ENCODE measurements at places on chromosomes 13 and 19.

- DNase-seq, result no peak
These were observed 31.2 kb upstream of the EPHX3 start for GRCh38 chr19:15263361-15263985.

DNA sequence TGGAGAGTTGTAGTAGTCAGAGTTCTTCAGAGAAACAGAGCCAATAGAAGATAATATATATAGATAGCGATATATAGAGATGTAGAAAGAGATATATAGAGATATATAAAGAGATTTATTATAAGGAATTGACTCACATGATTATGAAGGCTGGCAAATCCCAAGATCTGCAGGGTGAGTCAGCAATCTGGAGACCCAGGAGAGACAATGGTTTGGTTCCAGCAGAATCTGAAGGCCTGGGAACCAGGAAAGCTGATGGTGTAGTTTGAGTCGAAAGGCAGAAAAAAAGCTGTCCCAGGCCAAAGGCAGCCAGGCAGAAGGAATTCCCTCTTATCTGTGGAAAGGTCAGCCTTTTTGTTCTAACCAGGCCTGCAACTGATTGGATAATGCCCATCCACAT is 194.1 kb downstream of the NUFIP1 start:
- DNase-seq, result no peak

- DNase-seq, result no peak
These were observed 7.2 kb upstream of the KATNAL1 start for GRCh38 chr13:30314562-30314961.

DNA sequence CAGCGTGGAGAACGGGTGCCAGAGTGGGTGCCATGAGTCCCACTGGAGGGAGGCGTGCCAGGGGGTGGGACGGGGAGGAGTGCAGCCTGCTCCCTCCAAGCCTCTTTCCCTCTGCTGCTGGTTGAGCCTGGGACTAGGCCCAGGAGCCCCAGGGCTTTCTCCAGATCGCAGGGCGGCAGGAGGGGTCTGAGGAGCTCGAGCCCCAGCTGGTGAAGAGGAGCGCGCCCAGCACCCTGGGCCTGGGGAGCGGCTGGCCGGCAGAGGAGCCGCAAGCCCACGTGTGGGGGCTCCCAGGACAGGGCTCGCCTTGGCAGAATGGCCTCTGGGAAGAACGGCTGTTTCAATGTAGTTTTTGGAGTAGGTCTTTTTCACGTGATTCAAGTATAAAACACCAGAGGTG is 12.2 kb upstream of the DCUN1D2 start:
- DNase-seq, result no peak

DNA sequence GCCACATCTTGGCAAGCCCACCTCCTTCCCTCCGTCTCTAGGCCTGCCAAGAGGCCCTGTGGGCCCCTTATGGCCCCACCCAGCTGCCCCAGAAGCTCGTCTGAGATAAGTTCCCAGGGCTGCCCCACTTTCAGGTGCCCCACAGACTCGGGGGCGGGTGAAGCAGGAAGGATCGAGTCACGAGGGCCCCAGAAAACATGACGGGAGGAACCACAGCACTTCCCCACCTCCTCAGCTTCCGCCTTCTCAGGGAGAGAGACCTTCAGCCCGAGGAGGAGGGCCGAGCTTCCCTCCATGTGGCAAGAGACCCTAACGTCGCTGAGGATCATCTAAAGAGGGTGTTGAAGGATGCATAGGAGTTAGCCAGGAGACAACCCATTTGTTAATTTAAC is 4.5 kb upstream of the IL12RB1 start:
- DNase-seq, result peak; percentile 86

- DNase-seq, result no peak
These were observed 12.8 kb downstream of the ANKRD27 start for GRCh38 chr19:32662186-32662585.

DNA sequence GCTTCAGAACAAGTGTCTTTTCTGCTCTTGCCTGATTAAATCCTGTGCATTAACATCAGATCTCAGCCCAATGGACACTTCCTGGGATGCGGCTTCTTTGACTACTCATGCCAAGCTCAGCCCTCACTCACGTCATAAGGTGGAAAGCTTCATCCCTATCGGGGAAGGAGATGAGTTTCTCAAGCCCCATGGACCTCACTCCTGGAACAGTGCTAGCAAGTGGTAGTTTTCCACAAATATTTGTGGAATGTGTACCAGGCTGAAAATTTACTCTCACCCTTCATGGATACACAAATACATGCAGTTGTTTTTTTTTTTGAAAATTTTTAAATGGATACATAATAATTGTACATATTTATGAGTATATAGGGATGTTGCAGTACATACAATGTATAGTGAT is 34.6 kb upstream of the FARP1 start:
- DNase-seq, result no peak

GRCh38 chr13:71866335-71867130 is 471 bp downstream of the DACH1 start:
- DNase-seq, result no peak

DNA sequence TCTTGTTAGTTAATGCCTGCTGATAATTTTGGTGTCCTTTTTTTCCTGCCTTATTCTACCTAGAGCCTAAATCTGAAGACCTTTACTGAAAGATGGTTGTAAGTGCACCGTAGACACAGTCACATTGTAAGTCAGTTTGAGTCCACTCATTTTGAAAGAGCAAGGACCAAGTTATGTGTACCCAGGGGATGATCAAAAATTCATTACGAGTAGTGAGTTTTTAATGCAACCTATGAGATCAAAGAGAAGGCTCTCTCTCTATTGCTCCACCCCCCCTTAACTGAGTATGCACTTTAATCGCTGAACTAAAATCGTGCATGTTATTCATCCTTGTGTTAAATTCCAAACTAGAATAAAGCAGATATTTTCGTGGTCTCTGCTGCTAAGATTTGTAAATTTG is 1.8 kb downstream of the RAP2A start:
- DNase-seq, result no peak

DNA sequence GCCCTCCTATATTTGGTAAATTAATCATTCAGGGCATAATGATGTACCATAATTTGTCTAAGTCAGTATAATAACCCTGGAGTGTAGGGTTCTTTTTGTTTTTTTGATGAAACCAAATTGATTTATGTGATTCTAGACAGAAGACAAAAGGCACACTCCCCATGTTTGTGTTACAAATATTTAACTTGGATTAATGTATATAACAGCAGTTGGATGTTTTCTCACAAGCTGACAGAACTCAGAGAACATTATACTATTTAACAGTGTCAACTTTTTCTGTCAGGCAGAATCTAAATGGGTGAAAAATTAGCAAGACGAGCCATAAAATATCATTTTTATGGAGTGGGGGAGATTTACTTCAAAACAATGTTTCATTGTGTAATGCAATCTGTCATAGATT is 15.2 kb downstream of the CBY2 start:
- DNase-seq, result no peak

DNA sequence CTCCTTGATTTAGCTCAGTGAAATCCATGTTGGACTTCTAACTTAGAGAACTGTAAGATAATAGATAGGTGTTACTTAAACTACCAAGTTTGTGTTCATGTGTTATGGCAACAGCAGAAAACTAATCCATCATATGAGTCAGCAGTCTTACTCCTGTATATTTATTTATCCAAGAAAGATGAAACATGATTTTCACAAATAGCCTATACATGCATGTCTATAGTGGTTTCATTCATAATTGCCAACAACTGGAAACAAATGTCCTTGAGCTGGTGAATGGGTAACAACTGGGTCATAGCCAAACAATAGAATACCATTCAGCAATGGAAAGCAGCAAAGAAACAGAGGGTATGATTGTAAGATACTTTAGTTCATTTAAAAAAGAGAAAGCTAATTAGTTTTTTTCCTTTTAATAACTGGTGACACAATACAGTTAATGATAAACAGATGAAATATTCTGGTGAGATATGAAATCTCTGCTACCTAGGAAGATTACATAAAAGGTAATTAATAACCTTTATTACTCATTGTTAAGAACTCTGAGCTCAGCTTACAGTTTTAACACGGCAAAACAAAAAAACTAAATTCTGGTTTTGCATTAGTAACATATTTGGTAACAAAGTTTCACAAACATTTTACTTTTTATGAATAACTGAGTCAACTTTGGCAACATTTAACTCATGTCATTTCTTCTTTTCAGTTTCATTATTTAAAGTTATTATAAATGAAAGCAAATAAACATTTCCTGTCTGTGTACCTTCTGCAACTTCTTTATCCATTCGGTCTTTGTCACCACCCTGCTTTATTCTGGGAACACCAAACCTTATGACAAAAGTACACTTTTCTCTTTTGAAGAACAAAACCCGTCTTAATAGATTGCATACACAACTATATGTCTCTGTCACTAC is 181.3 kb downstream of the LIG4 start:
- DNase-seq, result no peak

DNA sequence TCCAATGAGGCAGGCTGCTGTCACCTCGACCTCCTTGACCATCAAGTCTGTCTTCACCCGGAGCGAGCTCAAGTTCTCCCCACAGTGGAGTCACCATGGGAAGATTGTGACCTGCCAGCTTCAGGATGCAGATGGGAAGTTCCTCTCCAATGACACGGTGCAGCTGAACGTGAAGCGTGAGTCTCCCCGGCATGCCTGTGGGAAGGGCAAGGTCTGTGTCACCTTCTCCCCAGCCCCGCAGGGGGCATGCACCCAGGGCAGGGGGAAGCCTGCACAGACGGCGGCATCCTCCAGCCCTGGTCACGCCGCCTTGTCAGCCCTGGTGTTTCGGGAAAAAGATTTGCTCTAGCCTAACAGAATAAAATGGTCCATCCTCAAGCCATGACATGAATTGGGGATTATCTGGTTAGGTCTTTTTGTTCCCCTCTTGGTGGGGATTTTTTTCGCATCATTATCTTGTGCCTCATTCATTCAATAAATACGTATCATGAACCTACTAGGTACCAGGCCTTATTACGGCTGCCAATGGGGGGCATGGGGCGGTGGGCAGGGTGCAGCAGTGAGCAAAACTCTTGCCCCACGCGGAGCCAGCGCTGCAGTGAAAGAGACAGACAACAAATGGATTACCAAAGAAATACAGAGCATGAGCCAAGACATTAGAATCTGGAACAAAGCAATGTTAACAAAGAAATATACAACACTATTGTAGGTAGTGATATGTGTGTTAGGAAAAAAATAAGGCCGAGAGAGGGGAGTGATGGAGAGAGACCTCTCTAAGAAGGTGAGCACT is 7.4 kb downstream of the CD22 start:
- no peak for DNase-seq

DNA sequence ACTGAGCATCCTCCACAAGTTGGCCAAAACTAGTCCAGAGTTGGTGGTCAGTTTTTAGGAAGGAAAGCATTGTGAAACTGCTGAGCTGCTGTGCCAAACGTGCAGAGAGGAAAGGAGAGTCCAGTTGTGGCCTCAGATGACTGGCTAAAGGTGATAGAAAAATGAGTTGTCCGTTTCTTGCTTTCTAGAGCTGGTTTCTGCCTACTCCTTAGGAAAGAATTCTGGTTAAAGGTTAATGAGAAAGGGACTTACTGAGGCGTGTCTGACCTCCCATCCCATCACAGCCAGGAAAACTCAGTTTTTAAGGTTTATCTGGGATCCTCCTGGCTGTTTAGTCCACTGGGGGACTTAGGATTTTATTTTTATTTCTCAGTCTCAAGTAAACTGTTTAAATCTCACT is 1186.3 kb downstream of the UQCRFS1 start:
- DNase-seq, result no peak

- DNase-seq, result no peak
These were observed 277.5 kb downstream of the NHLRC3 start for GRCh38 chr13:39315796-39316195.

GRCh38 chr13:94327318-94327717 is 152.2 kb downstream of the DCT start:
- DNase-seq, result peak; percentile 43

DNA sequence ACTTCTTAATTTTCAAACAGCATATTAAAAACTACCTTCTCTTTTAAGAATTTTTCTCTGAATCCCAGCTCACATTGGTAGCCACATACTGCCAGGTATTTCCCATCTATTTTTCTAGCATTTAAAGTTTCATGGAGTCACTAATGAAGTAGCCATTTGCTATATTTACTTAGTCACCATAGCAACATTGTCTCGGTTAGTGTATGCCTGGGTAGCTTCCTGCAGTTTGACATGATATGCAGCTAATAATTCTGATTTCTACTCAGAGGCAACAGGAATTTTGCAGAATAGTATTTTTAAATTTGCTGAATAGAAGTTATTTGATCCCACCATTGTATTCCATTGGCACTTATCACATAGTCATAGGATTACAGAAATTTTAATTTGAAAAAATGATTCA is 30.9 kb upstream of the KCTD4 start:
- no peak for DNase-seq

- no peak for DNase-seq
These were observed 118.5 kb downstream of the IRS2 start for GRCh38 chr13:109667807-109668291.

DNA sequence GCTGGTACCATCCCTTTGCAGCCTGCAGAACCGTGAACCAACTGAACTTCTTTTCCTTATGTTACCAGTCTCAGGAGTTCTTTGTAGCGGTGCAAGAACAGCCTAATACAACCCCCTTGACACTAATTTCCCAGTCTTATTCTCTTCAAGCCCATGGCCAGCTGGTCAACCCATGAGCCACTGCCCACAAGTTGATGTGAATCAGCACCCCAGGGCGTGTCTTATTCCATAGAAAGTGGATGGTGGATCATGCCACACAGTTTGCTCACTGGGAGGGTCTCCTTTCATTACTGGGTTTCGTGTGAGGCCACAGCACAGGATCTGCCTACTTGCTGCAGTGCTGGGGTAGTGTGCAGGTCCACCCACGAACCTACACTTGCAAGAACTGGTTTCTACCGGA is 27.0 kb downstream of the TEX29 start:
- no peak for DNase-seq

DNA sequence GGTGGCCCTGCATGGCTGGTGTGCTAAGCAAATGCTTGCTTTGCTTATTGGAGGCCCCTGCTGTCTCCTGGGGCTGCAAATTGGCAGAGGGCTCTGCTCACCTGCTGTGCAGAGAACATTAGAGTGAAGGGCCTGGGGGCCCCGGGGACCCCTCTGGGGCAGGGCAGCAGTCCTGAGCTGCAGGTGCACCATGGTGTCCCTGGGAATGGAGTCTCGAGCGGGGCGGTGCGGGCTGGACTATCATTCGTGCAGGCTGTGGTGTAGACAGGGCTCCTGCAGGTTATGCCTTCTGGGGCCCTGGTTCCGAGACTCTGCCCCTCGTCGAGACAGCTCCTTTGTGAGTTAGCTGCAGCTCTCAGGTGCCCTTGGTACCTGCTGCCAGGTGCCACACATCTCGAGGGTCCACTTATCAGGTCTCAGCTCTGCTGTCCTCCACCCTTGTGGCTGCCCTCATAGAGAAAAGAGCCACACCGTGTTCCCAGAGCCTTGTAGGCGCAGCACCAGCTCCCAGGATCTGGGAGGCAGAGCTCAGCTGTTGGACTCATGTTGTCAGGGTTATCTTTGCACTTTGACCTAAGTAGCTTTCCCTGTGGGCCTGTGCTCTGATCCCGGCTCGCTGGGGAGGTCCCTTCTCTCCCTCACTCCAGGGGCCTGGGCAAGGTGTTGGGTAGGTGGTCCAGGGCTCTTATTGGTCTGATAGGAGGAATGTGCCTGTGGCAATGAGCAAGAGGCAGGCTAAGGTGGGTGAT is 58.0 kb upstream of the ZNF536 start:
- DNase-seq, result no peak

- DNase-seq, result no peak
These were observed 945 bp upstream of the CPAMD8 start for GRCh38 chr19:17027535-17027975.

- DNase-seq, result no peak
These were observed 46.8 kb upstream of the SPACA7 start for GRCh38 chr13:112329376-112329775.

All from CD4-positive, alpha-beta memory T cell (primary cell).